ENCODE measurements at places on chromosomes 4 and X.

DNA sequence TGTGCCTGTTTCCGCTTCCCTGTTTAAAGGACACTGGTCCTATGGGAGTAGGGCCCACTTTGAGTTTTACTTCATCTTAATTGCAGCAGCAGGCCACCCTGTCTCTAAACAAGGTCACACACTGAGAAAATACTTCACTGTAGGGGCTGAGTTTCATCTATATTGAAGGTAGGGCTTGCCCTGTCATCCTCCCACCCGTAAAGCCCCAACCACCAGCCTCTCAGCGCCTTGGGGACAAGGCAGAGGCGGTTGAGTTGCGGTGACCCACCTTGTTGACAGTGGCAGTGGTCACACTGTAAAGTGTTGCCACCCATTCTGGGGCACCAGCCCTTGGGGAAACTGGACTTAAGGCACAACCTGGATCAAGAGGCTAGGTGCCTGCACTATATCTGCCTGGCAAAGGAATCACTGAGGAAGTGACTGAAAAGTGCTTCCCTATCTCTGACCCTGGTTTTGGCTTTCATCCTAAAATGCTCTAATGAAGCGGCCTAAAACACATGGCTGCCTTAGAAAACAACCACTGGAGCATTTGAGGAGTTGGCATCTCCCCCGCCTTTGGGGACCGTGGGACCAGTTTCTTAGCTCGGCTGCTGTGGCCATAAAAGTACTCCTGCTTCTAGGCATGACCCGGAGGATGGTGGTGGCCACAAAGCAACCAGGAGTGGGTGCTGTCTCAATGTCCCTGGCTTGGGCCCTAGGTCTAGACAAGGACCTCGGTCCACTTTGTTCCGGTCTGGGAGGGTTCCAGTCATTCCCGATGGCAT is 7.8 kb upstream of the WDR1 start:
- no peak for DNase-seq

DNA sequence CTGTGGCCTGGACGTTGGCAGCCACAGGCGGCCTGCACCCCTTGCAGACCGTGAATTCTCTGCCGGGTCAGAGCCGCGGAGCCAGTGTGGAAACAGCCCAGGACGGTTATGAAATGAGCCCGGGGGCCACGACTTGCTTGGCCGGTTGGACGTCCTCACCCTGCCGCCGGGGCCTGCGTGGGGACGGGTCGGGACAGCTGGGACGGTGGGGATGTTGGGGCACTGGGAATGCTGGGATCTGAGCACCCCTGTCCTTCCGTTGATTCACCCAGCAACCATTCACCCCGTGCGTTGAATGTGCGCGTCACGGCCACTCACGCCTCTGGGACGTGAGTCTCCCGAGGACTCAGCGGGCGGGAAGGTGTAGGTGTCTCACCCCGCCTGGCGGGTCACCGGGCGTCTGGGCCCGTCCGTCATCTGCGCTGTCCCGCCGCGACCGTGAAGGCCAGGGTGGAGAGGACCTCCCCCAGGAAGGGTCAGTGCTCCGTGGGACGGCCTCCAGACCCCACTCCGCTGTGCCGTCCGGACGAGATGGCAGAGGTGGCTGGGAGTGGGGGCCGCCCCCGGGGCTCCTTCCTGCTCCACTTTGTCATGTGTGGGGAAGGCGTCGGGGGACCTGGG is 4.5 kb upstream of the PLCXD1 start:
- no peak for DNase-seq

DNA sequence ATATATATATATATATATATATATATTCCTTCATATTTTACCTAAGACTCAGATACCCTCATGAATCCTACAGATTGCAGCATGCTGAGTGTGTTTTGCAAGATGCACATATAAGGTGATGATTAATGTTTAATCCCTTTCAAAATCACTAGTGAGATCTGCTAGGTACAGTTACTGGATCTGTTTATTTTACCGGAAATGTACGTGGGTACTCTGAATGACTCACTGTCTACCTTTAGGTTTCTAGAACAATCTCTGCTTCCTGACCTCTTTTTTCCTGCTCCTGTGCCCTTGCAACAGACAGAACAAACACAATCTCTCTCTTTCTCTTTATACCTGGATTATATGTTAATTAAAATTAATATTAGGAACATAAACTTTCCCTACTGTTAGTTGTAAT is 379.6 kb downstream of the FAM133A start:
- no peak for DNase-seq

DNA sequence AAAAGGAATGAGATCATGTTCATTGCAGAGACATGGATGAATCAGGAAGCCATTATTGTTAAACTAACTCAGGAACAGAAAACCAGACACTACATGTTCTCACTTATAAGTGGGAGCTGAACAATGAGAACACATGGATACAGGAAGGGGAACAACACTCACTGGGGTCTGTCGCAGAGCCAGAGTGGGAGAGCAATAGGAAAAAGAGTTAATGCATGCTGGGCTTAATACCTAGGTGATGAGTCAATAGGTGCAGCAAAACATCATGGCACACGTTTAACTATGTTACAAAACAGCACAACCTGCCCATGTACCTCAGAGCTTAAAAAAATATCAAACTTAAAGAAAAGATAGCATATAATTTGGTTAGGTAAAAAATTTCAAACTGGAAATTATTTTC is 281.4 kb downstream of the PABPC4L start:
- DNase-seq: no peak

- no peak for DNase-seq
These were observed 166.8 kb downstream of the COL4A6 start for GRCh38 chrX:108271397-108271787.

- no peak for DNase-seq
These were observed 618 bp downstream of the BEND4 start for GRCh38 chr4:42151568-42152506.
